ENCODE measurements at places on chromosomes 12 and 14. TPM values are rescaled to one million over a fixed set of nuclear protein-coding genes. Genes with fewer than 3 reads are reported as not detected.

The OR4K13 gene
- not detected for total RNA-seq

The SOAT2 gene
- not detected for total RNA-seq

The TMEM106C gene
- 74.8 TPM for total RNA-seq

The CHFR gene
- total RNA-seq, result 59.4 TPM

The MEG3 gene
- 11.0 TPM for total RNA-seq

The STAB2 gene
- total RNA-seq, result not detected

The CMKLR1 gene
- total RNA-seq, result under 0.01 TPM

The TAS2R8 gene
- total RNA-seq, result not detected

The ADGRD1 gene
- not detected for total RNA-seq

The NEUROD4 gene
- not detected for total RNA-seq

The OTX2 gene
- not detected for total RNA-seq

The IRF9 gene
- total RNA-seq, result 35.6 TPM

The PLEKHA5 gene
- 12.7 TPM for total RNA-seq

The FITM1 gene
- total RNA-seq, result not detected

The FGD4 gene
- 68.5 TPM for total RNA-seq

The SSTR1 gene
- total RNA-seq, result 0.33 TPM

The INHBC gene
- not detected for total RNA-seq

The CDCA4 gene
- 39.2 TPM for total RNA-seq

The C12orf60 gene
- total RNA-seq, result 2.2 TPM

The DDX47 gene
- total RNA-seq, result 66.0 TPM

The NFATC4 gene
- 11.4 TPM for total RNA-seq

The COX8C gene
- not detected for total RNA-seq

The SAMD15 gene
- total RNA-seq, result 1.6 TPM

The SERPINA10 gene
- not detected for total RNA-seq

The RNF212B gene
- total RNA-seq, result not detected

The SLC17A8 gene
- not detected for total RNA-seq

The VDR gene
- 0.38 TPM for total RNA-seq

The RIMKLB gene
- total RNA-seq, result 49.3 TPM

The GAS2L3 gene
- 21.9 TPM for total RNA-seq

The AMDHD1 gene
- not detected for total RNA-seq

The TAS2R31 gene
- 7.2 TPM for total RNA-seq

The NGB gene
- not detected for total RNA-seq

The FOXA1 gene
- not detected for total RNA-seq

The HELB gene
- total RNA-seq, result 2.6 TPM
